ENCODE measurements at places on chromosomes 6 and 20.

- DNase-seq, result no peak
These were observed 4.8 kb downstream of the PXDC1 start for GRCh38 chr6:3746696-3747095.

- DNase-seq, result no peak
These were observed 75.3 kb upstream of the CCN6 start for GRCh38 chr6:111978532-111979149.

DNA sequence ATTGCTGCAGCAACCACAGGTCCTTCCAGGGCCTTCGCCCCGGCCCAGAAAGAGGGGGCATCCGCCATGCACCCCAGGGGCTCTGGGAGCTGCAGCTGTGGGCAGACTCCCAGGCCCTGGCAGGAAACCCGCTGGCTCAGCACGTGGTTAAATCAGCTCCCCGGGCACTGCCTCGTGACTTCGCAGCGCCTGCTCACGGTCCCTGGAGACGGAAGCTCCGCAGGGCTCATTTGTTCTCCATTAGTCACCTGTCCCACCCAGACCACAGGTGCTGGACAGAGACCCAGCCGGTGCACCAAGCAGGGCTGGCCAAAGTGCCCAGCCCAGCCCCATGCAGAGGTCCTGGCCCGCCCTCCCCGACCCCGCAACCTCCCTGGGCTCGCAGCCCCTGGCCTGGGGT lies 14.7 kb downstream of the KCNQ2 start:
- no peak for DNase-seq

GRCh38 chr20:10508060-10508459 lies 73.0 kb downstream of the SLX4IP start:
- no peak for DNase-seq

DNA sequence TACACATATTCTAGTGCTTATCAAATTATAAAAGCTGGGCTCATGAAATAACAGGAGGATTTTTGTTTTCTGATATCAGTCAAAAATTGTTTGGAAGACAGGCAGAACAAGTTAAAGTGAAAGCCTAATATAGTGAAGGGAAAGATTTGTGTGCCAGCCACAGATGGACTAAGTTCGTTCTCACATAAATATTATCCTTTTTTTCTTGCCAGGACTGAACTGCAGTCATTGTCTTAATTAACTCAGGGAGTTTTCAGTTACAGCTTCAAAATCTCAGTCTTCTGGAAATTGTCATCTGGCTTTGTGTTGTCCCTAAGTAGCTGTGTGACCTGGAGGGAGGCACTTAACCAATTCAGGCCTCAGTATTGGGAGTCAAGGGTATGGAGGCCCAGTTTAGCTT lies 40.7 kb downstream of the PLCB4 start:
- DNase-seq, result no peak

DNA sequence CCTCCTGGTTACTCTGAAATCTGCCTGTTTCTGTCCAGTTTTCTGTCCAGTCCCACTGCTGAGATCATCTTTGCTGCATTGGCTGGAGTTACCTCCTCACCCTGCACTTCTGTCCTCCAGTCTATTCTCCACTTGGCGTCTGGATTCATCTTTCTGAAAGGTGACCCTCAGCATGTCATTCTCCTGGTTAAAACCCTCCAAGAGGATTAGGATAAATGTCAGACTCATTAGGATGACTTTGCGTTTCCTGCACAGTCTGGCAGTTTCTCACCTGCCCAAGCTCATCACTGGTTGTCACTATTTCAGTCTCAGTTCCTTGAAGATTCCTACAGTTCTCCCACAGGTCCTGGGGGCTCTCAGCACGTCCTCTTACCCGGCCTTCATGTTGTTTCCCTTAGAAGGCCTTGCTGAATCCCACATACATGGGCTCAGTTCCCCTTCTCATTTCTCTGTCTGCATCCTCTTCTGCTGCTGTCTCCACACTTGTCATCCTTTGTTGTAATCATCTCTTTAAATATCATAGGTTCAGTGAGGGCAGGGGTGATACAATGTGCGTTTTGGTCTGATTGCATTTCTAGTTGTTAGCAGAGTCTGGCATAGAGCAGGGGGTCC lies 374.8 kb downstream of the QKI start:
- no peak for DNase-seq

DNA sequence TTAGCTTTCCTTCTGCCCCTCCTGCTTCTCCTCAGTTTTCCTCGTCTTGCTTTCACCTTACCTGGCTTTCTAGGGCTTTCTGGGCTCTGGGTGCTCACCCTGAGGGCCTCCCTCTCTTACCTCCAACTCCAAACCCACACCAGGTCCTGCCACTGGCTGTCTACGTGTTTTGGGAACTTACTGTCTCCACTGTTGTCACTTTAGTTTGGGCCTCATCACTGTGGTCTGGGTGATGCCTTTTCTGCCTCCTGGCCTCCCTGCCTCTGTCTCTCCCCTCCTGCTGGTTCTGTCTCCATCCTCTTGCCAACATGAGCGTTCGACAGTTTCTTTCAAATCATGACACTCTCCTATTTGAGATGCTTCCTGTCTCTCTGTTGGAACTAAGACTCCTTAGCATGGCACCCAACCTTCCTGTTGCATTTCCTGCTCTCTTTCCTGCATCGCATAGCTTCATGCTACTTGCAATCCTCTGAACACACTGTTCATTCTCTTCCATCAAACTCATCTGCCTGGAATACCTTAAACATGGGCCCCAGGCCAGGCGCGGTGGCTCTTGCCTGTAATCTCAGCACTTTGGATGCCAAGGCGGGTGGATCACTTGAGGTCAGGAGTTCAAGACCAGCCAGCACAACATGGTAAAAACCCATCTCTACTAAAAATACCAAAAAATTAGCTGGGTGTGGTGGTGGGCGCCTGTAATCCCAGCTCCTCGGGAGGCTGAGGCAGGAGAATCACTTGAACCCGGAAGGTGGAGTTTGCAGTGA lies 5.5 kb downstream of the CD40 start:
- DNase-seq, result no peak

GRCh38 chr6:147510929-147511590 lies 2.6 kb downstream of the SAMD5 start:
- no peak for DNase-seq

- DNase-seq, result no peak
These were observed 127.0 kb upstream of the STMND1 start for GRCh38 chr6:16974704-16975359.

GRCh38 chr6:163008186-163008585 lies 280.4 kb downstream of the PACRG start:
- no peak for DNase-seq

All from AML-193 (cell line).